ENCODE measurements at places on chromosomes 13 and 19.
A peak's percentile ranks its signal among the peaks of the same experiment; 100 is the strongest.

DNA sequence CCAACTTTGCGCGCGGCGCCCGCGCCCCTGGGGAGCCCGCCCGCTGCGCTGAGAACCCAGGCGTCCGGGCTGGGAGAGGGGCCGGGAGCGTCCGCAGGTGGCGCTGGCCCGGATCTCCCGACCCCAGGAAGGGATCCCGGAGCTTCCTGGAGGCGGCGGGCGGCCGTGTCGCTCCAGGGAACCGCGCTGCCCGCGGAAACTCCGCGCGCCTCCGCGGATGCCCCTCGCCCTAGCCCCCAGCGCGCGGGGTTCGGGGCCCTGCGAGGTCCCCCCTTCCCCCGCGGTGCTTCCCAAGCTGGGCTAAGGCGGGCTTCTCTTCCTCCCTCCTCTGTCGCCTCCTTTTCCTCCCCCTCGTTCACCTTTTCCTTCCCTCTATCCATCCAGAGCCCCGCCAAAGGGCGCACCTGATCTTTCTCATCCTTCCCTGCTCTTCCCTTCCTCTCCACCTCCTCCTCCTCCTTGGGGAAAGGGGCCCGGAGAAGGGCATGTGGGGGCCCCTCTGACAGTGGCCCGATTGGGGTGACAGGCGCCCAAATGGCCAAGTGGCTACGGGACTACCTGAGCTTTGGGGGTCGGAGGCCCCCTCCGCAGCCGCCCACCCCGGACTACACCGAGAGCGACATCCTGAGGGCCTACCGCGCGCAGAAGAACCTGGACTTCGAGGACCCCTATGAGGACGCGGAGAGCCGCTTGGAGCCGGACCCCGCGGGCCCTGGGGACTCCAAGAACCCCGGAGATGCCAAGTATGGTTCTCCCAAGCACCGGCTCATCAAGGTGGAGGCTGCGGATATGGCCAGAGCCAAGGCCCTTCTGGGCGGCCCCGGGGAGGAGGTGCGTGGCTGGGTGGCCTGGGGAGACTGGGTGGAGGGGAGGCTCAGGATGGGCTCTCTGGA lies 710 bp downstream of the SHD start:
- no peak overlapping the region for H3K4me3 ChIP-seq
- no peak overlapping the region for H3K27ac ChIP-seq
- DNase-seq, result no peak
- H3K4me1 ChIP-seq, result no peaks in the 10 kb centered on the region
- no peaks in the 10 kb centered on the region for H3K36me3 ChIP-seq
- H3K27me3 ChIP-seq, result peaks cover 32% of the 10 kb centered on the region

- no peak for DNase-seq
- no peaks in the 10 kb centered on the region for H3K36me3 ChIP-seq
- no peak overlapping the region for H3K4me3 ChIP-seq
- no peaks in the 10 kb centered on the region for H3K27me3 ChIP-seq
Measured at GRCh38 chr19:6551607-6552450, 21.0 kb downstream of the TNFSF9 start.

GRCh38 chr13:42777467-42777866 lies 3.9 kb upstream of the FAM216B start:
- H3K4me3 ChIP-seq, result no peak overlapping the region
- no peak for DNase-seq
- no peaks in the 10 kb centered on the region for H3K4me1 ChIP-seq
- H3K27ac ChIP-seq, result no peak overlapping the region

DNA sequence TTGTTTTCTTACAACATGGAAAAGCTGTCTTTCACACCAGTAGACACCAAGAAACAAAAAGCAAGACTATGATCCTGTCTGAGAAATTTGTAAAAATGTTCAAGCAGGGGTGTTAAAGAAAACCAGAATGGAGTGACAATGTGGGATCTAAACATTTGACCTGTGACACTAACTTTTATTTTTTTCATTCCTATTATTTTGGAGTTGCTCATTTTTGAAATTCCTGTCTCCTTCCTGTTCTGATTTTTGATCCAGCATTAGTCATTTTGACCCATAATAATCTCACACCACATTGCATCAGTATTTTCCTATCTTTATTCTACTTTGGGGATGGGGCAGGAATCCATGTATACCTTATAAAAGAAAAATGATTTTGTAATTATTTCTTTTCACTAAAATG lies 164.2 kb downstream of the DLEU7 start:
- no peak overlapping the region for H3K27ac ChIP-seq
- no peak for DNase-seq
- no peaks in the 10 kb centered on the region for H3K36me3 ChIP-seq
- no peaks in the 10 kb centered on the region for H3K27me3 ChIP-seq
- no peak overlapping the region for H3K4me3 ChIP-seq

DNA sequence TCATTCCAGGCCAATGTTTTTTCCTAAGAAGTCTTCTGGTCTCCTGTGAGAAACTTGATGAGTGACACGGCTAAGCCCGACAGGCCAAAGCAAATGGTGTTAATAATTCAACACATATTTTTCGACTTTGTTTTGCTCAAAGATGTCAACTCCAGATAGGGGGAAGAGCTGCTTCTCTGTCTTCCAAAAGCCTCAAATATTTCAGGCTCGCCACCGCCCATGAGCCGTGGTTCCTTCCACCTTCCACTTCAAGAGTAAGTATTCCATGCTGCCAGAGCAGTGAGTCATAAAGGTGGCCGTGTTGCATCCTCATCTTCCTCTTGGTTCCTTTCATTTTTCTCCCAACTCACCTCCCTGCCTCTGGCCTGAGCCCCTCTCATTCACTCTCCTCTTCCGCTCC lies 272.6 kb downstream of the EFNB2 start:
- no peaks in the 10 kb centered on the region for H3K4me1 ChIP-seq
- H3K27ac ChIP-seq, result no peak overlapping the region
- no peak overlapping the region for H3K4me3 ChIP-seq

DNA sequence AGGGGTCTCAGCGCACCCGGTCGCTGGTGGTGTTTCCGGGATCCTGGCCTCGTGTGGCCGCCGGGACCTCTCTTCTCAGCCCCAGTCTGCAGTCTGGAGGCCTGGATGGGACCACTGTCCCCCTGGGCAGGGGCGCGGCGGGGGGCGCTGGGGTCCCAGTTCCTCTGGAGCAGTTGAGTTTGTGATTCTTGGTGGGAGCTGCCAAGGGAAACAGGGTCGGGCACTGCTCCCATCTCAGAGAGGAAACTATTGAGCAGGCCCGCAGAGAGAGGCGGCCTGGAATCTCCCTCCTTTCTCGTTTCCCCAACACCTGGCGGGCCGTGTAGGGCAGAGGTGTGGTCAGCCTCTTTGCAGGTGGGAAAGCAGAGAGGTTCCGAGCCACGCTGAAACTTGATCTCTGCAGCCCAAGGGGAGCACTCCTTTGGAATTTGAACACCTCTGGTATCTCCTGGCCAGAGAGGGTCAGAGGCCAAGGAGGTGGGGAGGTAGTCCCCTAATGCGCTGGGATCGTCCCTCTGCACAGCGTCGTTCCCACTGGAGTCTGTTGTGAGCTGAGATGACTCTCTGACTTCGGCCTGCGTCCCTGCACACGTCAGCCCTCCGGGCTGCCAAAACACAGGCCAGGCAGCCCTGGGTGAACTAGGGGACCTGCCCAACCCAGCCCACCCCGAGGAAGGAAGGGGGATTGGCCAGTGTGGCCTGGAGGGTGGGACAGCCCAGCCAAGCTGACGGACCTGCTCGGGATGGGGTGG lies 741 bp downstream of the PLEKHF1 start:
- H3K27me3 ChIP-seq, result peaks cover 11% of the 10 kb centered on the region
- no peak for DNase-seq
- peaks cover 10% of the 10 kb centered on the region for H3K4me1 ChIP-seq

GRCh38 chr19:6047256-6047655 lies 63.0 kb downstream of the RFX2 start:
- no peak overlapping the region for H3K4me3 ChIP-seq
- no peaks in the 10 kb centered on the region for H3K27me3 ChIP-seq
- no peak for DNase-seq
- no peaks in the 10 kb centered on the region for H3K36me3 ChIP-seq
- H3K4me1 ChIP-seq, result no peaks in the 10 kb centered on the region

DNA sequence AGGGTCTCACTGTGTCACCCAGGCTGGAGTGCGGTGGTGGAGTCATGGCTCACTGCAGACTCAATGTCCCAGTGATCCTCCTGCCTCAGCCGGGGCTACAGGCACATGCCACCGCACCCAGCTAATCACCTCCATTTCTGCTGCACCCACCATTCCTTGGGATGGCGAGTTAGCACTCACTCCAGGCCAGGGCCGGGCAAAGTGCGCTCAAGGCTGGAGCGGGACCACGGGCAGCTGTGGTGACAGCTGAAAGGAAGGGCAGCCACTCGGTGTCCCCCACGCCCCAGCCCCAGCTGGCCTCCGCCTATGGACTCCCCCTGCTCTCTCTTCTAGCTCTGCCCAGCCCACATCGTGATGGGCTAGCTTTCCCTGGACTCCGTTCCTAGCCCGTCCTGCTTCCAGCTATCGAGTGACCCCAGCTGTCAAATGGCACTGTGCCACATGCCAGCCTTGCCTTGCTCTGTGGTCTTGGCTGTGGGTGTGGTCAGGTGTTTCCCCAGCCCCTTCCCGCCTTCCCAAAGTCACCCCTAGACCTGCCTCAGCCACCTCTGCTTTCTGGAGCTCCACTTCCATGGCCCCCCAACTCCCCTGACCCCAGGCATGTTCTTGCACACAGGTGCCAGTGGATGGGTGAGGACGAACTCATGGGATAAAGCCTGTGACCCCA lies 4.1 kb downstream of the MICOS13 start:
- H3K27me3 ChIP-seq, result no peaks in the 10 kb centered on the region
- peaks cover 12% of the 10 kb centered on the region for H3K4me1 ChIP-seq
- no peak overlapping the region for H3K4me3 ChIP-seq
- H3K36me3 ChIP-seq, result peaks cover 9% of the 10 kb centered on the region

- no peaks in the 10 kb centered on the region for H3K36me3 ChIP-seq
- H3K27me3 ChIP-seq, result no peaks in the 10 kb centered on the region
- no peaks in the 10 kb centered on the region for H3K4me1 ChIP-seq
- no peak for DNase-seq
Measured at GRCh38 chr13:106372199-106373155, 163.0 kb downstream of the EFNB2 start.

- no peak for DNase-seq
- no peaks in the 10 kb centered on the region for H3K27me3 ChIP-seq
- no peak overlapping the region for H3K27ac ChIP-seq
- no peaks in the 10 kb centered on the region for H3K36me3 ChIP-seq
Measured at GRCh38 chr19:33071887-33072286, 7.2 kb upstream of the RHPN2 start.

DNA sequence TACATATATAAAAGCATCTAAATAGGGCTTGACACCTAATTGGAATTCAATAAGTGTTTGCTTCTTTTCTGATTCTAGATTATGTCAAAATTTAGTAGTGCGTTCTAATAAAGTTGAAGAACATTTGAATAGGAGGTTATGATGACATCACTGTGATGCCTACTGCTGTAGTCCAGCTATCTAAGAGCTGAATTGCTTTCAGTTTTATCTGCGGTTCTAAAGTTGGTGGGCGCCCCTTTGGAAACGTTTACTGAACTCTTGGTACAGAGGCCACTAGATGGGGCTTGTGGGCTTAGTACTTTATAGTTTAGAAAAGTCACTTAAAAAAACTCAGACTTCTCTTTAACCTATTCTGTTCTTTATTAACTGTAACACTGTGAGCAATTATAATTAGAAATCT lies 776.9 kb downstream of the GPC5 start:
- no peak overlapping the region for H3K4me3 ChIP-seq
- H3K4me1 ChIP-seq, result no peaks in the 10 kb centered on the region
- no peak for DNase-seq
- H3K36me3 ChIP-seq, result no peaks in the 10 kb centered on the region

- peak; percentile 94 for DNase-seq
- H3K4me1 ChIP-seq, result peaks cover 84% of the 10 kb centered on the region
- H3K27ac ChIP-seq, result peak overlapping the region; percentile 88
- peaks cover 4% of the 10 kb centered on the region for H3K36me3 ChIP-seq
Measured at GRCh38 chr13:99227909-99228688, 27.4 kb downstream of the UBAC2 start.

- H3K36me3 ChIP-seq, result no peaks in the 10 kb centered on the region
- no peak overlapping the region for H3K27ac ChIP-seq
- no peak overlapping the region for H3K4me3 ChIP-seq
- H3K27me3 ChIP-seq, result no peaks in the 10 kb centered on the region
- no peaks in the 10 kb centered on the region for H3K4me1 ChIP-seq
- DNase-seq, result no peak
Measured at GRCh38 chr13:66305961-66306617, 924.0 kb downstream of the PCDH9 start.

DNA sequence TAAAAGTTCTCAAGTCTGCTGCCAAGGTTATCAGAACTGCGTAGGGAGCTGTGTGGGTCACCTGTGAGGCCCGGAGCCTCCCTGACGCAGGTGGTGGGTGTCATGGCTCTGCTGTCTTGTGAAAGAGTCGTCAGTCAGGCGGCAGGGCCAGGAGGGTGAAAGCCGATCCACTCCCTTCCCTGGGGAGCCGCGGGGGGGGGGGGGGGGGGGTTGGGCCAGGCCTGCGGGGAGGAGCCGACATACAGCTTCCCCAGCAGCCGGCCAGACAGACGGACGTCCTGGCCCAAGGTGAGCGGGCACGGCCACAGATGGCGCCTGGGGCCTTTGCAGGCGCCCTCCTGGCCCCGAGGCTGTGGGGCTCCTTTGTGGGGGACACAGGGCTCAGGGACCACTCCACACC lies 12.4 kb downstream of the SBNO2 start:
- no peak for DNase-seq
- peaks cover 28% of the 10 kb centered on the region for H3K4me1 ChIP-seq
- no peak overlapping the region for H3K4me3 ChIP-seq
- no peak overlapping the region for H3K27ac ChIP-seq
- no peaks in the 10 kb centered on the region for H3K27me3 ChIP-seq
- peaks cover 9% of the 10 kb centered on the region for H3K36me3 ChIP-seq

- no peaks in the 10 kb centered on the region for H3K36me3 ChIP-seq
- H3K27me3 ChIP-seq, result no peaks in the 10 kb centered on the region
- no peak for DNase-seq
- peaks cover 9% of the 10 kb centered on the region for H3K4me1 ChIP-seq
Measured at GRCh38 chr19:49128545-49129237, 9.3 kb downstream of the PPFIA3 start.

GRCh38 chr19:23698711-23699520 lies 11.9 kb upstream of the ZNF675 start:
- no peaks in the 10 kb centered on the region for H3K36me3 ChIP-seq
- DNase-seq, result no peak
- no peaks in the 10 kb centered on the region for H3K27me3 ChIP-seq
- H3K4me1 ChIP-seq, result no peaks in the 10 kb centered on the region

DNA sequence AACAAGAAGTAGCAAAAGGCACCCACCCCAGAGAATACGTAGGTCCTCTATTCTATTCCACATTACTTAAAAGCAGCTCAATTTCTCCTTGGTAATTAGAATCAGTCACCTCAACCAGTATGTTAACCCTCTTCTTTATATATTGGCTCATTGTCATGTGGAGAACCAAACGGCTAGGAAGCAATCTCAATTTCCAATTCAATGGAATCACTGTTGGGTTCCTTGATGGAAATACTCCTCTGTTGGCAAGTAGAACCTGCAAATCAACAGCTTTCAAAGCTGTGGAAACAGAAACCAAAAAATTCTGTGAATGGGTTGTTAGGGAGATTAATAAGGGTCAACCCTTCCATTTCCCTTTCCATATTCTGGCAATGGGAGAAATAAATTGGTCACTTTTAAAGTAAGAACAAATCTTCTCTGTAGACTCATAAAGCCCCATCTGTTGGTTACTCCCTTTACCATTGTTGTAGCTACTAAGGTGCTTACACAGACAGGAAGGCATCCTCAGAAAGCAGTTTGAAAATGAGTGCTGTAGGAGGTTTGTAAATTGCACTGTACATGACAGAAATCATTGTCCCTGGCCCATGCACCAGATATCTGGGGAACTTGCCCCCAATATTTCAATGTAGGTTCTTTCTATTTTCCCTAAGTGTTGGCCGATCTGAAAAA lies 138.6 kb upstream of the UFM1 start:
- H3K4me3 ChIP-seq, result no peak overlapping the region
- no peaks in the 10 kb centered on the region for H3K4me1 ChIP-seq
- no peaks in the 10 kb centered on the region for H3K36me3 ChIP-seq
- no peak for DNase-seq

Measured in CD14-positive monocyte (primary cell).